ENCODE measurements at places on chromosomes 13 and 19. TPM values are rescaled to one million over a fixed set of nuclear protein-coding genes. Genes with fewer than 3 reads are reported as not detected.

CEACAM20 gene
- not detected for total RNA-seq

DENND1C gene
- 0.30 TPM for total RNA-seq

BRCA2 gene
- 4.0 TPM for total RNA-seq

LILRA5 gene
- total RNA-seq, result not detected

PRTN3 gene
- 0.29 TPM for total RNA-seq

RPL21 gene
- total RNA-seq, result 1,421 TPM

TUBA3C gene
- total RNA-seq, result not detected

NCR1 gene
- not detected for total RNA-seq

ZNF614 gene
- 1.9 TPM for total RNA-seq

CYP2S1 gene
- total RNA-seq, result 26.6 TPM

MAST1 gene
- total RNA-seq, result 1.9 TPM

NCCRP1 gene
- 1.3 TPM for total RNA-seq

KLF1 gene
- not detected for total RNA-seq

DAND5 gene
- total RNA-seq, result not detected

KCTD12 gene
- total RNA-seq, result 1.0 TPM

GRIK5 gene
- 0.57 TPM for total RNA-seq

RANBP3 gene
- 43.9 TPM for total RNA-seq

HSPB6 gene
- 0.10 TPM for total RNA-seq

THSD8 gene
- total RNA-seq, result 17.2 TPM

TEX101 gene
- total RNA-seq, result not detected

EDDM13 gene
- not detected for total RNA-seq

COMMD6 gene
- 149 TPM for total RNA-seq

ALDH16A1 gene
- 13.6 TPM for total RNA-seq

C19orf38 gene
- not detected for total RNA-seq

NTN5 gene
- 0.30 TPM for total RNA-seq

MAST3 gene
- total RNA-seq, result 2.2 TPM

SAFB gene
- 58.9 TPM for total RNA-seq

IRGQ gene
- total RNA-seq, result 5.8 TPM

LHB gene
- not detected for total RNA-seq

PROZ gene
- total RNA-seq, result not detected

COMP gene
- total RNA-seq, result not detected

CGB1 gene
- not detected for total RNA-seq

CD70 gene
- total RNA-seq, result 24.8 TPM

ARHGAP35 gene
- 26.4 TPM for total RNA-seq

TNFRSF19 gene
- 3.1 TPM for total RNA-seq

PSG6 gene
- total RNA-seq, result 0.18 TPM

ZNF181 gene
- total RNA-seq, result 14.3 TPM

POLR2I gene
- total RNA-seq, result 256 TPM

NPAS1 gene
- 6.8 TPM for total RNA-seq

FLT3 gene
- total RNA-seq, result not detected

CEACAM5 gene
- total RNA-seq, result 2.2 TPM

GGN gene
- 0.13 TPM for total RNA-seq

PLPPR3 gene
- 4.3 TPM for total RNA-seq

CCDC122 gene
- 2.8 TPM for total RNA-seq

CHST8 gene
- total RNA-seq, result 0.15 TPM

PSMC4 gene
- 287 TPM for total RNA-seq

CEACAM6 gene
- 26.1 TPM for total RNA-seq

PRR12 gene
- 24.2 TPM for total RNA-seq
